Activated CD4-positive, alpha-beta T cell treated with anti-CD3 and anti-CD28 coated beads, Interleukin-2, Interleukin-4, amounts not matched to agents 100 ng/mL and 50 ng/mL, durations not matched to agents 16 hours and 8 hours (primary cell): ENCODE measurements at places on chromosomes 16 and 17.

DNA sequence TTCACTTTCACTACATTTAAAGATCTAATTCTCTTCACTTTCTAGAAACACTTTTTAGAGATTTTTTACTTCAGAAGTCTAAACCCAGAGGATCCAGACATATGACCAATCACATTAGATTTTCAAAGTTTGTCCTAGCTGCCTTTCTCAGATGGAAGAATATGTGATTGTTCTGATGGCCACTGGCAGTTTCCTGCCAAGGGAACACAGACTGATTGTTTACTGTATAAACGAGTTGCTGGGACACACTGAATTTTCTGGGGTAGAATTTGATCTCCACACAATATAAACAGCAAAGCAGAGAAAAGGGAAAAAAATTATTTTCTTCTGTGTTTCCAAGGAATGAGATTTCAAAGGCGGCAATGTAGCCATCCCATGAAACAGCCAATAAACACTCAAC, 480.0 kb downstream of the TOX3 start:
- DNase-seq, result no peak

DNA sequence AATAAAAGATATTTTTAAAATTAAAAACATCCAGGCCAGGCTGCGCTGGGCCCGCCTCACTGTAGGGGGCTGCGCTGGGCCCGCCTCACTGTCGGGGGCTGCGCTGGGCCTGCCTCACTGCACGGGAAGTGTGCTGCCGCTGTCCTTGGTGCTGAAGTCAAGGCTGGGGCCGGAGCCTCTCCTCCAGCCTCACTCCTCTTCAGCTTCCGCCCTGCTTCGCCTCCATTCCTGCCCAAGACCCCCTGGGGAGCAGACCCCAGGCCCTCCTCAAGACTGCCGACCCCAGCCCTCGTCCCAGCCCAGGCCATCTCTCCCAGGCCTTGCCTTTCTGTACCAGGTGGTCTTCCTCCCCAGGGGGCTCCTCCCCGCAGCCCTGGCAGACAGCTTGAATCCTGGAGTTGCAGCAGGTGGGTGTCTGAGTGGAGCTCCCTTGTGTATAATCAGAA, 26.2 kb downstream of the ENDOV start:
- peak; percentile 20 for DNase-seq

DNA sequence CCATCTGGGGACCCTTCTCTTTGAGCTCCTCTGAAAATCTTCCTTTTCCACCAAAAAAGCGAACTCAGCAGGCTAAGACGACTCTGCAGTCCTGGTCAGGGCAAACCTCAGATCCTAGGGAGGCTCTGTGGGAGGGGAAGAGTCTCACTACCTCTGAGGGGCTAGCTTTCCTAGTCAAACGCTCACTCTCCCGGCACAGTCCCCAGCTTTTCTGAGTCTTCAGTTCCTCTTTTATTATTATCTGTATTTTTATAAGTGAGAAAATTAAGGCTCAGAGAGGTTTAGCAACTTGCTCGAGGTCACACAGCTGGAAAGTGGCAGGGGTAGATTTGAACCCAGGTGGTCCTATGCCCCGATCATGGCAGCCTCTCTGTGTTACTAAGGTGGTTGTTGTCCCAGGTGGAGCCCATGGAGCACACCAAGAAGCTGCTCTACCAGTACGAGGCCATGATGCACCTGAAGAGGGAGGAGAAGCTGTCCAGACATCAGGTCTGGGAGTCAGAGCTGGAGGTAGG, 9.1 kb upstream of the KATNB1 start:
- DNase-seq, result no peak

GRCh38 chr17:44492706-44493272, 10.4 kb downstream of the GPATCH8 start:
- DNase-seq, result no peak

DNA sequence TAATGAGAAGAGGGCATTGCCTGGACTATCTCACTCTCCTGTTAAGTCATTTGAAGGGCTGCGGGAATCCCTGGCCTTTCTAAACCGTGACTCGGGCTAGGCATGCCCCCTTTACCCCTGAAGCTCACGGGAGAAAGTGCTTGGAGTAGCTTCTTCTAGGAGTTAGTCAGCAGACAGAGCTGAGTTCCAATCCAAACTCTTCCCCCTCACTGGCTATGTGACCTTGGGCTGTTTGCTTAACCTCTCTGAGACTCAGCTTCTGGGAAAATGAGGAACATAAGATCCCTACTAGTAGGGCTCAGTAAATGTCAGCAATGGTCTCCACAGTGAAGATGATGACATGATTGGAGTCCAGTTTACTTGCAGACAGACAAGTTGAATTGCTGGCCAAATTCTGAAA, 5.7 kb upstream of the B9D1 start:
- DNase-seq, result no peak

GRCh38 chr16:55875273-55875672, at the start of gene CES5A:
TSS of gene CES5A (minus strand) at chr16:55875373. CDS start at chr16:55875221, 152 bp downstream.
- no peak for DNase-seq

GRCh38 chr17:82519971-82520903, 705 bp downstream of the FOXK2 start:
- DNase-seq, result peak; percentile 42

DNA sequence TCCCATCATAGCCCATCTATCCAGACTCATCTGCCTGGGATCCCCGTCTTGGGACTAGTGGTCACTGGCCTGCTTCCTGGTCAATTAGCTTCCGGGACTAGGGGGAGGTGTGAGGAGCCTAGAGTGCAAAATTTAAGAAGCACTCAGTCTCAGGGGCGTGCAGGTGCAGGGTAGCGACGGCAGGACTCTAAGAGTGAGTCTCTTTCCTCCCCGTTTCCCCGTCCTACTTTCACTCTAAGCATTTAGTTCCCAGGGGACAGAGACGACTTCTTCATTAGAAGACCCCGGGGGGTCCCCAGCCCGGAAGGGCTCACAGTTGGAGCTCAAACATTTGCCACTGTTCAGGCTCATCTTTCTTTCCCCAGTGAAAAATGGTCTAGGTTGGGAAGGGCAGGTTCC, 677 bp upstream of the ZNHIT3 start:
- no peak for DNase-seq

- no peak for DNase-seq
These were observed 13.9 kb upstream of the TBX2 start for GRCh38 chr17:61385577-61386236.

- DNase-seq, result no peak
These were observed 40.3 kb upstream of the SREBF1 start for GRCh38 chr17:17876959-17877528.

- peak; percentile 84 for DNase-seq
These were observed 2.1 kb upstream of the C17orf78 start for GRCh38 chr17:37373530-37374159.
